ENCODE measurements at places on chromosomes 16 and 17. TPM values are rescaled to one million over a fixed set of nuclear protein-coding genes. Genes with fewer than 3 reads are reported as not detected.

Gene IRX3
- not detected for polyA plus RNA-seq

Gene ATP1B2
- not detected for polyA plus RNA-seq

Gene MYH13
- not detected for polyA plus RNA-seq

Gene ARHGAP44
- not detected for polyA plus RNA-seq

Data from CD8-positive, alpha-beta memory T cell (primary cell).